ENCODE measurements at places on chromosomes 5 and 9. TPM values are rescaled to one million over a fixed set of nuclear protein-coding genes. Genes with fewer than 3 reads are reported as not detected.

JAKMIP2 gene
- 7.8 TPM for total RNA-seq

ARSI gene
- 12.0 TPM for total RNA-seq

FAM174A gene
- total RNA-seq: 16.0 TPM

KCNV2 gene
- total RNA-seq: not detected

Measured in hair follicle dermal papilla cell (primary cell).